ENCODE measurements at places on chromosomes 12 and 14.

GRCh38 chr14:60628892-60629291 lies 20.4 kb downstream of the SIX1 start:
- DNase-seq: no peak

DNA sequence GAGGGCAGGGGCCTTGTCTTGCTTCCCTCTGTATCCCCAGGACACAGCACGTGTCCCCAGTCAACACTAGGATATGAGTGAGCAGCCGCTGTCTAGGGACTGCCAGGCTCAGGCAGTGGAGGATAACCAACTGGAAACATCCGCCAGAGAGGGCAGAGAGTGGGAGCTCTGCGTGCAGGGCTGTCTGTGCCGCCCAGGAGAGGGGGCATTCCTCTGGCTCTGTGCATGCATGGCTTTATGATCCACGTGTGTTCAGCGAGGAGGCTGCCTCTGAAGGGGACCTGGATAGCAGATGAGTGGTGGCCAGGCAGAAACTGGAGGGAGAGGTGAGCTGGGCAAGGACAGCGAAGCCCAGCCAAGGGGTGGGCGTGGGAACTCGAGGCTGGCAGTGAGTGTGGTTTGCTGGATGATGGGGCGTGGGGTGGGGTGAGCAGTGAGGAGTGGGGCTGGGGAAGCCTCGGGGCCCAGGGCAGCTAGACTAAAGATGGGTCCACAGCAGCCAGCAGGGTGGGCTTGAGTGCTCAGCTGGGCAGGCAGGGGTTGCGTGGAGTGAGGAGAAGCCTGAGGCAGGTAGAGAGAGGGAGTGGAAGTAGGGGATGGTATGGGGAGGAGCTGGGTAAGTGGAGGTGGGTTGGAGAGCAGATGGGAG lies 72.9 kb downstream of the PRIMA1 start:
- DNase-seq: no peak

DNA sequence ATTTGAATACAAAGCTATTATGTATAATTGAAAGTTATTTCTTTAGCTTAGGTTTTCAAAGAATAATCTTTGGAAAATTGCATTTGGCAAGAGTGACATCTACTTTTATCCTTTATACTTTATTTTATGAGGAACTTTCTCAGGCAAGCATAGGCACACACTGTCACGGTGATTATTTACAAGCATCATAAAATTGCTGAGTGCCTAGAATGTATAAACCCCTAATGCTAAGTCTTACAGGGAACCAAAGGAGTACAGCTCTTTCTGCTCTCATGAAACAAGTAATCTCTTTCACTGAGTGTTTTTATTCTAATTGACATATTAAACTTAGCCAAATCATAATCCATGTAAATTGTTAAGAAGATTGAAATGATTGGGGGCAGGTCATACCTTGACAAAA lies 154.9 kb downstream of the FSCB start:
- DNase-seq: no peak

- DNase-seq: no peak
Measured at GRCh38 chr12:105431537-105432100, 101.1 kb downstream of the C12orf75 start.

GRCh38 chr12:122021822-122022392 lies at the start of gene BCL7A:
Gene BCL7A (plus strand): TSS chr12:122021884. CDS start chr12:122022092, 208 bp downstream.
- DNase-seq: peak; percentile 61

DNA sequence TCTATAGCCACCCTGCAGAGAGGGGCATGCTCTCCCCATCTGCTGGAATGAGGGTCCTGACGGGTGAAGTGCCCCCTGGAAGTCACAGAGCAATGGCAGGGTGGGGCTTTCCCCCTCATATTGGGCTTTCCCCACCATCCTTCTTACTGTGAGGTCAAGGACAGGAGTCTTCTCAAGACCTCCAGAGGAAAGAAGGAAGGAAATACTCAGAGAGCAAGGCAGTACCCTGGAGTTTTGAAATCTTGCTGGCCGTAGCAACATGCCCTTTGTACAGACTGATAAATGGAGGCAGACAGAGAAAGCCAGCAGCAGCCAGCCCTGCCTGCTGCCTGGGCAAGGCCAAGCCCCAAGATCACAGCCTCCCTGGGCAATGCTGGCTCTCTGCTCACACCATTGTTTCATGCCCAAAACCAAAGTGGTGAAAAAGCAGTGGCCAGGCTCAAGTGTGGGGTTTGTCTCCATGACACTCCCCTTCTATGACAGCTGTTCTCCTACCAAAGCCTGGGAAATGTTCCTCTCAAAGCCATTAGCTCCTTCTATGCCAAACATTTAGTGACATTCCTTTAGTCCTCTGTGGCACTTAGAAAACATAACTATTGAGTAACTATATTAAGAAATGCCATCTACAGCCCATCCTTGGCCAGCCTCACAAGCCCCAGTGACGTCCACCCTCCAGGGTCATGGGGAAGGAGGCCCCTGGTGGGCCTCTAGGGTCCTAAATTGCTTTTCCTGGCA lies 13.2 kb upstream of the ITPK1 start:
- DNase-seq: no peak

DNA sequence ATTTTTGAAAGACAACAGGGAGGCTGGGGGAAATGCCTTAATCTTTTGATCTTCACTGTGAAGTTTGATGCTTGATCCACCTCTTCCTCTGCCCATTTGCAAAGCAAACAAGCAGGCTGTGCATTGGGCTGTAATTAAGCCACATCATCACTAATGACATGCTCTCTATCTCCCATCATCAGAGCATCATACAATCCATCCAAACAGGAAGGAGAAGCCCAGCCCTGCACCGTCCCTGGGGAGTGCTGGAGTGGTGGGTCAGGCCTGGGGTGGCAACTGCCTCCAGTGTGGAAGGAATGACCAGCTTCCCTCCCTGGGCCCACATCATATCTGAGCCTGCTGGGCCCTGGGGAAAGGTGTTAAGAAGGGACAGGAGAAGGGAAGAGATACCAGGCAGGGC lies 6.9 kb upstream of the KRT74 start:
- no peak for DNase-seq

DNA sequence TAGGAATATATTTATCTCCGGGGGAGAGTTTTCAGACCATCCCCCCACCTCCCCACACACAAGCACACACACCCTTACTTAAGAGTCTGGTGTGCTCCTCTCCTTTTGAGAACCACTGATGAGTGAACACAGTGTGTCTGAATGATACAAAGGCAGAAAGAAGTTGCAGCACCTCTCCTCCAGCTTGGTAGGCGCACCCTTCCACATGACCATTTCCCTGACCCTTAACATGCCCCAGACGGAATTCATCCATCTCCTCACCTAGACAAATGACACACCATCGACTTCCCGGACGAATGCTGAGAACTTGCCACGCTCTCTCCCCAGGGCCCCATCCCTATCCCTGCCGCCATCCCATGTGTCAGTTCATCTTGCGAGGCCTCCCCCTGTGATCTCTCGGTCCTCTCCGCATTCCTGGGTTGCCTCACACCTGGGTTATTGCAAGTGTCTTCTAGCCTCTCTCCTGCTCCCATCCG lies 3.9 kb downstream of the TNFRSF1A start:
- DNase-seq: no peak

DNA sequence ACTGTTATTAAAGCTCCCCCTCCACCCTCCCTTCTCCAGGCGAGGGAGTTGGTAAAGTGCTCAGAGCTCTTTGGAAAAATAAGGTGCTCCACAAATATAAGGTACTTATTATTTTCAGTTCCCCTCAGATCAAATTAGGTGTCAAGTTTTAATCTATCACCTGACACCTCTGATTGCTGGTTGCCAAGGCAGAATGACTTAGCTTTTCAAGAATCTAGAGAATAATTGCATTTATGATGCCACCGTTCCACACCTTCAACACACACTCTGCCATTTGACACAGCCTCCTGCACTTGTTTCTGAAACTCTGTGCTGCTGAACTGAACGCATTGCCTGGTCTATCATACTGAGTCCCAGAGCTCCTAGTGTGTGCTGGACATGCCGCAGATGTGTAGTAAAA lies 128.6 kb downstream of the CRACR2A start:
- no peak for DNase-seq

DNA sequence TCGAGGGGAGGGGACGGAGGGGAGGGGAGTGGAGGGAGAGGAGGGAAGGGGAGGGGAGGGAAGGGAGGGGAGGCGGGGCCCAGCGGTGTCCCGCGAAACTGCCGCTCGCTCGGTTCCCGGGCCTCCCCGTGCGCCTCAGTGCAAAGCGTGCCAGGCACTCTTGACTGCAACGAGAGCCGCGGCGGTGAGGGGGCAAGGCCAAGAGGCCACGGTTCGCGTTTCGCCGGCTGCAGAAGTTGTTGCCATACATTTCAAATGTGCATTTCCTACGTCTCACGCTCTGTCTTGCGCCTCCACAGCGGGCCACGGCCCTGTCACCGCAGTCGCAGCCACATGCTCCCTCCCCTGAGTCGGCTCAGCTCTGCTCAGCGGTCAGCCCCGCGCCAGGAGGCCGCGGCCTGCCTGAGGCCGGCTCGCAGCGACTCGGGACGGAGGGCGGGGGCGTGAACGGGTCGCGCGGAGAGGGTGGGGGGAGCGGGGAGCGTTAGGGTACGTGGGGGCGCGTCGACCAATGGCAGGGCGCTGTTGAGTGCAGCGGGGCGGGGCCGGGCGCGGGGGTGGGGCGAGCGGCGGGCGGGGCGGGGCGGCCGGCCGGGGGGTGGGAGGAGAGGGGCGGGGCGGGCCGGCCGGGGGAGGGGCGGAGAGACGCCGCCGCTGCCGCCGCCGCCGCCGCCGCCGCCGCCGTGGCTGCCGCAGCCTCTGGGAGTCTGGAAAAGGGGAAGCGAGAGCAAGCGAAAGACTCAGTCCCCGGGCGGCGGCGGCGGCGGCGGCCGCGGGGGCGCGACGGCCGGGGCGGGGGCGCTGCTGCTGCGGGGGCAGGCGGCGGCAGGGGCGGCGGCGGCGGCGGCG lies at the start of gene PPP2R5C:
PPP2R5C (plus strand) TSS at position 678 of the 849 bp plus-strand sequence. CDS start 185 bp downstream, outside the sequence.
- DNase-seq: peak; percentile 83

- DNase-seq: no peak
Measured at GRCh38 chr12:71223139-71223538, 65.3 kb upstream of the TSPAN8 start.

GRCh38 chr14:60225265-60225664 lies 23.8 kb upstream of the PPM1A start:
- DNase-seq: no peak

GRCh38 chr12:105418229-105418628 lies 87.7 kb downstream of the C12orf75 start:
- no peak for DNase-seq

- DNase-seq: peak; percentile 15
Measured at GRCh38 chr14:71322655-71323250, 415.5 kb downstream of the PCNX1 start.

DNA sequence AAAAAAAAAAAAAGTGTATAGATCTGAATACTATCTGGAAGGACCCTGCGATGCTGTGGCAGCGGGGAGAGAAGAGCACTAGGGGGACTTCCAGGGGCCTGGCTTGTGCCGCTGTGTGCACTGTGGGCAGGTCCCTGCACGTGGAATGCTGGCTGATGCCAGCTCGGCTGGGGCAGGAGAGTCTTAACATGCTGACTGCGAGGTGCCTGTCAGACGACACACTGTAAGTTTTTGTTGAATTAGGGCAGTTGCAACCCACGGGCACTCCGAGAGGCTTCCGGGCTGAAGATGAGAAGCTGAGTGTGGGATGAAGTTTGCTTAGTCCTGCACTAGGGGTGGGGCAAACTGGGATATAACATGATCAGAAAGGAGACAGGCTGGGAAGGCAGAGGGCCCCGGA lies 10.7 kb downstream of the GLT1D1 start:
- DNase-seq: no peak

- no peak for DNase-seq
Measured at GRCh38 chr14:73426877-73427276, 31.5 kb downstream of the NUMB start.

DNA sequence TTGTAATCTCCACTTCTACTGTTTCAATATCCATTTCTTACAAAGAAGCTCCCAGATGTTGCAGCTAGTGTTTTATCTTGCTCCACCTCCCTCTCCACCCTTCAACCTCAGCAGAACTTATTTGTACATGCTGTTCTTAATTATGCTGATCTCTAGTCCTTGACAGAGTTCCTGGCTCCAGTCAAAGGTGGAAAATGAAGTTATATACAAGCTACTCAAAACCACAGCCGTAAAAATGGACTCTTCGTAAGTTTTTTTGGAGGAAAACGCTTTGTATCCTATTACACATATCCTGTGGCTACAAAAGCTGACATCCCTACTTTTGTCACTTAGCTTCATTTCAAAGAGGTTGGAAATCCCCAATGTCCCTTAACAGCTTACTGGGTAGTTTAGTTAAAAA lies 1.3 kb downstream of the CLEC1A start:
- no peak for DNase-seq

DNA sequence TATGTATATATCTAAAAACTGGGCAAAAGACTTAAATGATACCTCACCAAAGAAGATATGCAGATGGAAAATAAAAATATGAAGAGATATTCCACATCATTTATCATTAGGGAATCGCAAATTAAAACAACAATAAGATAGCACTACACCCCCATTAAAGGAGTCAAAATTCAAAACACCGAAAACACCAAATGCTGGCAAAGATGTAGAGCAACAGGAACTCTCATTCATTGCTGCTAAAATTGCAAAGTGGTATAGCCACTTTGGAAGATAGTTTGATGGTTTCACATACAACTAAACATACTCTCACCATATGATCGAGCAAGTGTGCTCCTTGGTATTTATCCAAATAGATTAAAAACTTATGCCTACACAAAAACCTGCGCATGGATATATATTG lies 131.5 kb upstream of the BCL2L14 start:
- no peak for DNase-seq

DNA sequence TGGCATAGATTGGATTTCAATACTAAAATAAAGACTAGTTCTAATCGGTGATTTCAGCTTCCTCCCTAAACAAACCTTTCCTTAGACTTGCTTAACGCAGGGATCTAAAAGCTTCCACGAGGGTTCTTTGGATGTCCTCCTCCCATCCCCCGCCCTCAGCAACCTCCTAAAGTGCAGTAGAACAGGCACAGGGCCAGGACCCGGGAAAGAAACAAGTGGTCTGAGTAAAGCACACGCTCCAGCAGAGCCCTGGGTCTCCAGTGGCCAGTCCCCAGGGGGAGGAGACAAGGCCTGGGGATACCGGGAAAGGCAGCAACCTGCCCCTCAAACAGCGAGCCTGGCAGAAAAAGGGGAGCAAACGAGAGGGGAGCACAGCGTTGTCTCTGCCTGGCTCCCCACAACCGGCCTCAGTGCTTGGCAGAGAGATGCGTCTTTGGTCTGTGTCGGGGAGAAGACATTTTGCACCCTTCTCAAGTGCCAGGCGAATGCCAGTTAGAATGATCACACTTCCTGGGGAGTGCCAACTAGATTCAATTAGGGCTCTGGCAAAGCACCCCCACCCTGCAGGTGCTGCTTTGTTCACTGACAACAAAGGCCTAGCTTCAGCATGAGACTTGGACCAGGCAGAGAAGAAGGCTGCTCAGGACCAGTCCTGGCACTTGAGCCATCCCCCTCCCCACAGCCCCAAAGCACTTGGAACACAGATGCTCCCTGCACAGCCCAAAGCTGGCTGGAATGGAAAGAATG lies 17.1 kb upstream of the SLC6A12 start:
- DNase-seq: no peak

GRCh38 chr12:25644979-25645378 lies 91.9 kb upstream of the LMNTD1 start:
- DNase-seq: no peak

GRCh38 chr12:125528281-125528680 lies 463.0 kb downstream of the AACS start:
- no peak for DNase-seq
